ENCODE measurements at places on chromosomes 2 and 18. TPM values are rescaled to one million over a fixed set of nuclear protein-coding genes. Genes with fewer than 3 reads are reported as not detected.

GRCh38 chr2:53053937-53054336, 713.7 kb upstream of the CHAC2 start:
- DNase-seq, result no peak

DNA sequence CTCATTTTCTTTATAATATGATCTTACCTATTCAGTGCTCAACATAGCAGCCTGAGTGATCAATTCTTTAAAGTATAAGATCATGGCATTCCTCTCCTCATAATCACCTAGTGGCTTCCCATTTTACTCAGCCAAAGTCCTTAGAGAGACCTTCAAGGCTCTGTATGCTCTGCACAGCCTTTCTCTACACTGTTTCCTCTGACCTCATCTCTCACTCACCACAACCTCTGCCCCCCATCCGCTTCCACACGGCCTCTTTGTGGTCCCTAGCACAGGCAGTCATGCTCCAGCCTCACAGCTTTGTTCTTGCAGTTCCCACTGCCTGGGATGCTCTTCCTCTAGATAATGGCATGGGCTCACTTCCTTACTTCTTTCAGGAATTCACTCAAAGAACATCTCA, 109.2 kb downstream of the HIBCH start:
- no peak for DNase-seq

The EPB41L3 gene
- total RNA-seq, result 249 TPM

DNA sequence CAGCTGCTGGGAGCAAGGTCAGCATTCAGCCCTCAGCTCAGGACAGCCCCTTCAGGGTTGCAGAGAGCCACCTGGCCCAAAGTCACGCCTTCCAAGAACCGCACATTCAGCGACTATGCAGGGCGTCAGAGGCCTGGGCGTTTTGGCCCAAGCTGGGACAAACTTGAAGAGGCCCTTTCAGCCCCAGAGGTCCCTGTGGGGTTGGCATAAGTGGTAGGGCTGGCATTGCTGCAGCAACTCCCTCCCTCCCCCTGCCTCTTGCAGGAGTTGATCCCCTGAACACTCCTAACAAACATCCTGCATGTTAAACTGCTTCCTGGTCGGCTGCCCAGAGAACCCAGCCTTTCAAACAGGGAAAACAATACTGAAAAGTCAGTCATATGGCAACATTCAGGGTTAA, 192.9 kb upstream of the SMAD2 start:
- peak; percentile 88 for DNase-seq

GRCh38 chr2:84768840-84769239, 112.0 kb downstream of the TRABD2A start:
- DNase-seq, result no peak

- DNase-seq, result no peak
Observed at GRCh38 chr18:74196220-74197119, 48.1 kb downstream of the TIMM21 start.

The TLX2 gene
- total RNA-seq, result not detected

The SP140L gene
- total RNA-seq, result 15.6 TPM

DNA sequence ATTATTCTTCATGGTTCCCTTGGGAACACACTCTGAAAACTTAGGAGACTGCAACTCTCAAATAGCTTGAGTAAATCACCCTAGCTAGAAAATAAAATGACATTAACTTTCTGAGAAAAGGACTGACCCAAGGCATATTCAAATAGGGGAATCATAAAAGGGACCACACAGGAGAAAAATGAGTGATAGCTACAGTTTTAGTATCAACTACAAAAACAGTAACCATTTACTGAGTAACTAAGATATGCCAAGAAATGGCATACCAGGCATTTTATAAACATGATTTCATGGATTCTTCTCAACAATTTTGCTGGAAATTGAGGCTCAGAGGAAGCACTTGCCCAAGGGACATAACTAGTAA, 84.5 kb downstream of the AFF3 start:
- no peak for DNase-seq

- no peak for DNase-seq
Observed at GRCh38 chr2:174704642-174705041, 59.6 kb downstream of the CHRNA1 start.

The MAP3K19 gene
- total RNA-seq, result not detected

DNA sequence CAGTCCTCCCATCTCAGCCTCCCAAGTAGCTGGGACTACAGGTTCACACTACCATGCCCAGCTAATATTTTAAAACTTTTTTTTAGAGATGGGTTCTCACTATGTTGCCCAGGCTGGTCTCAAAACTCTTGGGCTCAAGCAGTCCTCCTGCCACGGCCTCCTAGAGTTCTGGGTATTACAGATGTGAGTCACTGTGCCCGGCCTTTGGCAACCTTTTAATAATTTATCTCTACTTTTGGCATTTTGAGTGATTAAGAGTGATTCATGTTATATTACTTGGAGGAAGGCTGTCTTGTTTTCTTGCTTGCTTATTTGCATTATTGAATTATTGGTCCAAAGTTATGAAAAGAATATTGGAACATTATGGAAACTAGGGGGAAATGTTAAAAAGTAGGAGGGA, 24.3 kb downstream of the NCOA1 start:
- no peak for DNase-seq

DNA sequence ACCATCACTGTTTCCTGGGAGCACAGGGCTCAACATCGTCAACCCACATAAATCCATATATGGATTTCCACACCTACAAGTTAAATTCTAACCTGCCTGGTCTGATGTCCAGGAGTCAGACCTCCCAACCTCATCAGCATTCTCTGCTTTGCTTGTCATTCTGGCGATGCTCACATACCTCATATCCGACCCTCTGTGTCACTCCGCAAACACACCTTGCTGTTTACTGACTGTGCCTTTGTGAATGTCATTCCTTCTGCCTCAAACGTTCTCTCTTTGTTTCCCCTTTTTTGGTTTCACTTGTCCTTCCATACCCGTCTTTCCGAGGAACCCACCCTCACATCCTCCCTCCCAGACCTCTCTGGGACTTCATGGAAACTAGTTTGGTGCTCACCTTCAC, 187.1 kb downstream of the ACTR3 start:
- DNase-seq, result no peak

- DNase-seq, result no peak
Observed at GRCh38 chr2:86138736-86139625, 32.9 kb downstream of the PTCD3 start.

GRCh38 chr18:48486754-48487153, 52.1 kb upstream of the CTIF start:
- DNase-seq, result no peak

DNA sequence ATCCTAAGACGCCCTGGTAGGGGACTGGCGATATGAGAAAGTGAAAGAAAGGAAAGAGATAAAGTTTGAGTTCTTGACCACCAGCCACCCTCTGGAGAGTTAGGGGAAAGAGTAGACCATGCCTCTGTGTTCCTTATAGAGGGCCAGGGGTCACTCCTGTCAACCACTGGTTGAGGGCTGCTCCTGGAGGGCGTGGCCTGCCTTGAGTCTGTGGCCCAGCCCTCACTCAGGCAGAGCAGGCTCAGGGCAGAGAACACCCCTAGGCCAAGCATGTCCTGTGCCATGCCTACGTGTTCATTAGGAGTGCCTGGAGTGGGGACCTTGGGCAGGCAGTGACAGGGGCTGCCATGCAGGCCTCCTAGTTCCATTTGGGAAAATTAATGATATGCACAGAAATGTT, 161.1 kb upstream of the EPB41L3 start:
- no peak for DNase-seq

The NEB gene
- 0.64 TPM for total RNA-seq

The MATN3 gene
- 1.2 TPM for total RNA-seq

The HMSD gene
- total RNA-seq, result not detected

The VWA3B gene
- not detected for total RNA-seq

The APLF gene
- total RNA-seq, result 6.4 TPM

DNA sequence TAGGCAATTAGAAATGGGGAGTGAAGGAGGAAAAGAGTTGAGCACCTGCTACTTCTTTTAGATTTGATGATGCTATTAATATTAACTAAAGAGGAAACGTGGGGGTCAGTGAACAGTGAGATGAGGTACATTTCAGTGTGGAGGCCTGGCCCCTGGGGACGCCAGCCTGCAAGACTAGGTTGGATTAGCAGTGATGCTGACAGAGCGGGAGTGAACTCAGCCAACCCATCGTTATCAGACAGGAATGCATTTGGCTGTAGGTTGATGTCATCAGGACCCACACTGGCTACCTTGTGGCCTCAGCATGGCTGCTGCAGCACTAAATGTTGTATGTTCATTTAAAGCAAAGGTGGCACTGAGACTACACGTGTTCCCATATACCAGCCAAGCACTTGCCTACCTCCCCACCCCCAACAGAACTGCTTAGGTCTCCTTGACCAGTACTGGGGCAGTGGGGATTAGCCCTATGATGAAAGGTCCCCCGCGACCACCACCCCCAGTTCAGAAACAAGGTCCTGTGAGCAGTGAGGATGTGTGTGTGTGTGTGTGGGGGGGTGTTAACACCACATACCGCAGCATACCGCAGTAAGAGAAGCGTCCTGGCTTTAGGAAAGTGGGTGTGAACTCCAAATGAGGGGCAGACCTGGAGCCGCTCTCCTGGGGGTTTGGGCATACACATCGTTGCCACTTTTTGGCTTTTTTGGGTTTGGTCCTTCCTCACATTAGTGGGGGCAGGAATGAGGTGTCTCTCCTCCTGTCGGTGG, 26.0 kb downstream of the DGKD start:
- DNase-seq, result peak; percentile 39

DNA sequence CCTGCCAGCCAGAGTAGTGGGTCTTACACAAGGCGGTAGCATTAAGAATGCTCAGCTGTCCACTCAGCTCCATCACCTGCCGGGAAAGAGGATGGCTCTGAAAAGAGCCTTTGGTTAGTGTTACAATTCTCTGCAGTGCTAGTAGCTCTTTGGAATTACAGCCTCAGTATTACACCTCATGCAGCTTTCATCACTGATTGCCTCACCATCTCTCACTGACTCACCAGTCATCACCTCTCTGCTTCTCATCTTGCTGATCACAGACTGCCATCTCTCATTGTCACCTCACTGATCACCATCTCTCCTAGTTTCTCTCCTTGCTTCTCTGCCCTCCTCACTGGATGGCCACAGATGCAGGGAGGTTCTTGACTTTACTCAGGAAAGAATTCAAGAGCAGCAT, 573.5 kb upstream of the SETBP1 start:
- no peak for DNase-seq
